ENCODE measurements at places on chromosomes 4 and X. TPM values are rescaled to one million over a fixed set of nuclear protein-coding genes. Genes with fewer than 3 reads are reported as not detected.

WAS gene
- total RNA-seq, result 2.3 TPM

DNA sequence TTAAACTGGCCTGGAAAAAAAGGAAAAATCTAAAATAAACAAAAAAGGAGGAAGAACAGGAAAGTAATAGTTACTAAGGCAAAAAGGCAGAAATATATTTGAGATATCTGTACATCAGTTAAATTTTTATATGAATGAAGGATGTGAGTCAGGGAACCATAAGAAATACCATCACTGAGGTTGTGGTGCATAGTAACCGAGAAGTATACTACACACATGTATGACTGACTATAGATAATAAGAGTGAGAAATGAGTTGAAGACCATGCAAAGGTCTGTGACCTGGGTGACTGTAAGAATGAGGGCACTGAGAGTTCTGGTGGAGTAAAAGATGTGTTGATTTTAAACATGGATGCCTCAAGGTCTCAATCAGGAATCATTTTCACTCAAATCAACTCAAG, 220.6 kb upstream of the FAM241A start:
- no peak overlapping the region for H3K27ac ChIP-seq
- no peaks in the 10 kb centered on the region for H3K36me3 ChIP-seq
- H3K4me1 ChIP-seq, result no peaks in the 10 kb centered on the region

GRCh38 chr4:17092736-17093437, 194.4 kb upstream of the LDB2 start:
- H3K27ac ChIP-seq, result no peak overlapping the region
- no peaks in the 10 kb centered on the region for H3K36me3 ChIP-seq
- H3K4me3 ChIP-seq, result no peak overlapping the region
- H3K27me3 ChIP-seq, result no peaks in the 10 kb centered on the region

DNA sequence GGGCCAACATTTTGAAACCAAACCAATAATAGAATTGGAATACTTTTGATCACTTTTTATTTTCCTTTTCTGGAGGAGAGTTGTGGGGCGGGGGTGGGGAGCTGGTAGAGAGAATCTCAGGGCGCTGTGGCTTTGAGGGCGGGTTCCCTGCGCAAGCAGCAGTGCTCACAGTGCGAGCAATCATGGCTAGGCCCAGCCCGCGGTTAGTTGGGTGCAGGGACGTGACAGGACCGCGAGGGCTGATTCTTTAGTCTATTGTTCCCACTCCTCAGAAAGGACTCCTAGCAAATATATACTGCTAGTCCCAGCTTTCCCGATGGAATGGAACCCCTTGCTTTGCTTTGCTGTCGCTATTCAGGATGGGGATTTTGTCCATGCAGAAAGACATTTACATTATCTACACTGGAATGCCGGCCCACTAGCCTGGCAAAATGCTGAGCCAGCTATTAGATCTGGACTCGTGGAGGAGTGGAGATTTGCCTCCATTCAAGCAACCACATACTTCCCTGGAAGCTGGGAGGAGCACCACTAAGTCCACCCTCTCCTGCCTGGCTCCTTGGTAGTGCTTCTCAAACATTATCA, 23.9 kb upstream of the APLN start:
- no peak for DNase-seq
- no peaks in the 10 kb centered on the region for H3K4me1 ChIP-seq
- peak overlapping the region; percentile 84 for H3K27ac ChIP-seq
- H3K4me3 ChIP-seq, result peak overlapping the region; percentile 62

GRCh38 chrX:118976599-118977340, 2.4 kb downstream of the LONRF3 start:
- no peak for DNase-seq
- H3K4me1 ChIP-seq, result no peaks in the 10 kb centered on the region
- H3K4me3 ChIP-seq, result peak overlapping the region; percentile 72
- peak overlapping the region; percentile 60 for H3K27ac ChIP-seq
- H3K36me3 ChIP-seq, result no peaks in the 10 kb centered on the region

AFM gene
- total RNA-seq, result not detected

- no peak overlapping the region for H3K4me3 ChIP-seq
- DNase-seq, result no peak
- H3K27me3 ChIP-seq, result peaks cover 6% of the 10 kb centered on the region
- H3K27ac ChIP-seq, result no peak overlapping the region
These were observed 314.7 kb downstream of the CHIC1 start for GRCh38 chrX:73877687-73878086.

FREM3 gene
- 0.15 TPM for total RNA-seq

DNA sequence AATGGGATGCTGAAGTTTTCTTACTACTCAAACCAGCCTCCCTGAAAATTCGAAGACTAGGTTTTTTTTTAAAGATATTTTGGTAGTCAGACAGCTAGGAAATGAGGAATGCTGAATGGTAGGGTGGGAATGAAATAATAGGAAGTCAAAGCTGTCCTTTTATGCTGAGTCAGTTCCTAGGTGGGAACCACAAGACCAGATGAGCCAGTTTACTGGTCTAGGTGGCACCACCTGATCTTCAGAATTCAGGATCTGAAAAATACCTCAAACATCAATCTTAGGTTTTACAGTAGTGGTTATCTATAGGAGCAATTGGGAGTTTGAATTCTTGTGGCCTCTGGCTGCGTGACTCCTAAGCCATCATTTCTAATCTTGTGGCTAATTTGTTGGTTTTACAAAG, 183.1 kb upstream of the GALNT7 start:
- DNase-seq, result no peak
- no peaks in the 10 kb centered on the region for H3K27me3 ChIP-seq
- no peaks in the 10 kb centered on the region for H3K36me3 ChIP-seq
- no peak overlapping the region for H3K27ac ChIP-seq
- H3K4me3 ChIP-seq, result no peak overlapping the region

DNA sequence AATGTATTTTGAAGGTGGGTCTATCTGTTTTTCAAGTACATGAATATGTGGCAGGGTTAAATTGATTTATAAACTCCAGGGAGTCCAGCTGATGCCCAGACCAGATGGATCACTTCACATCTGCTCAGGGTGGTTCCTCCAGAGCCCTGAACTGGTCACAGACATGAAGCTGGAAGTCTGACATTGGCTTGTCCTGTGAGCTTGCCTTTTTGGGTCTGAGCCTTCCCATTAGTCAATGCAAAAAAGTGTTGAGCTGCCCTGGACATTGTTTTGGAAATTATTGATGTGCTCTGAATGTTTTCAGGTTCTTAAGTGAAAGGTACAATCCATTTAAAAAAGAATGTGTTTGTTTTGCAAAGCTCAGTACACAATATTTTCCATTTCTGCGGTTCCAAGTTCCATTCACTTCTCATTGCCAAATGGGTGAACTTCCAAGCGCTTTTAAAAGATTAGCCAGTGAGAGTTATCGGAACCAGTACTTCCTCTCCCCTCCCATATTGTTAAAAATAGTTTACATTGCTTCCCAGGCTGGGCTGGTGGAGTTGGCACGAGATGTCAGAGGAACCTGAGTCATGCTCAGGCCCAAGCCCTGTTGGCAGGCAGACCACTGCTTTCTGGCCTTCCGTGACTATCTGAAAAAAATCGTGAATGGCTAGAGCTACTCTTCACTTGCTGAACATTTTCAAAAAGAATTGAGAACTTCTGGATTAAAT, 52.1 kb downstream of the PDGFRA start:
- no peaks in the 10 kb centered on the region for H3K27me3 ChIP-seq
- no peaks in the 10 kb centered on the region for H3K4me1 ChIP-seq
- H3K36me3 ChIP-seq, result no peaks in the 10 kb centered on the region

CT45A3 gene
- total RNA-seq, result not detected

HTN3 gene
- total RNA-seq, result not detected

DNA sequence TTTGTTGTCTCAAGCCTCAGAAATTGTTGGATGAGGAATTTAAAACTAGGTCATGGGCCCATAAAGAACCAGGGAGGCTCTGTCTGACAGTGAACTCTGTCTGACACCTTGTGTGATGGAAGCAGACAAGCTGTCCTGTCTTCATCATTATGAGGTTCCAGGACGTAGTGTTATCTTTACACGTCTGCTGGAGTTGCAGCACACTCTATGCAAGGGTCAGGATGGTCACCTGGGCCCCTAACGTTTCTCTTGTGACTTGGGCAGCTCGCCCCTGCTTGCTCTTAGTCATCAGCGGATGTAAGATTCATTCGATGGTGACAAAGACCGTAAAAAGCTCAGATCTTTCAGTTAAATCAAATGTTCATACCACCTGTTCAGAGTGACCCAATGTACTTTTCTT, 92.0 kb upstream of the ADGRG2 start:
- no peak overlapping the region for H3K4me3 ChIP-seq
- no peaks in the 10 kb centered on the region for H3K27me3 ChIP-seq
- no peak for DNase-seq
- H3K36me3 ChIP-seq, result no peaks in the 10 kb centered on the region
- H3K27ac ChIP-seq, result no peak overlapping the region

DNA sequence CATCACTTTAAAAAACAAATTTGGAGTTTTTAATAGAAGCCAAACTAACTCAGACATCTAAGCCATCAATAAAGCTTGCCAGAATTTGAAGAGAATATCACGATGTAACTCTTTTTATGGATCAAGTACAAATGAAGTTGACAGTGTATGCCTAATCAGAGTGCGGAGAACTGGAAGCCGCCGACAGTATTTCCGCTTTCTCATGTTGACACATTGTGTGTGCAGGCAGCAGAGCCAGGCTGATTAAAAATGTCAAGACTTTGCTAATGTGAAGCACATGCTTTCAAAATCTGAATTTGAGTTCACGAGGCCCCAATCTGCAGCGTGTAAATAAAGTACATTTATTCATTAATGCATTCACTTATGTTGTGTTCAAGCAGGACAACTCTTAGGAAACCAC, 161.2 kb downstream of the TENM3 start:
- no peaks in the 10 kb centered on the region for H3K4me1 ChIP-seq
- H3K27ac ChIP-seq, result no peak overlapping the region
- no peaks in the 10 kb centered on the region for H3K36me3 ChIP-seq
- no peak for DNase-seq

DNA sequence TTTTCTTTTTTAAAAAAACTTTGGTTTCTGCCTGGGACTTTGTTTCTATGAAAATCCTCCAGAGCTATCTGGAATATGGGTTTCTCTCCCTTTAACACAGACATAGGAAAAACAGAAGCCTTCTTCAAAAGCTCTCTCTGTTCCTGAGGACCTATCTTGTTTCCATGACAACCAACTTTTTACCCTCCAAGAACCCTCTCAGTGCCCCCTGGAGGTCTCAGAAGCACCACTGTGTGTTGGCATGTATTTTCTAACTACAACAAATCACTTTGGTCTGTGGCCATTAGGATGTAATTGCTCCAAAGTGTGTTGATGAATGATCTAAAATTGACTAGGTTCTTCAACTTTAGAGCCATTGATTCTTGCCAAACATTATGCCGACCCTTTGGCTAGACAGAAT, 1331.6 kb downstream of the ADGRL3 start:
- H3K4me3 ChIP-seq, result no peak overlapping the region
- no peaks in the 10 kb centered on the region for H3K4me1 ChIP-seq
- no peak overlapping the region for H3K27ac ChIP-seq
- no peaks in the 10 kb centered on the region for H3K27me3 ChIP-seq
- no peak for DNase-seq
- H3K36me3 ChIP-seq, result no peaks in the 10 kb centered on the region

- H3K27me3 ChIP-seq, result no peaks in the 10 kb centered on the region
- H3K4me3 ChIP-seq, result no peak overlapping the region
- no peak for DNase-seq
- no peaks in the 10 kb centered on the region for H3K36me3 ChIP-seq
- H3K4me1 ChIP-seq, result no peaks in the 10 kb centered on the region
These were observed 472.1 kb downstream of the NLGN4X start for GRCh38 chrX:5756616-5757015.

- no peak overlapping the region for H3K4me3 ChIP-seq
- no peaks in the 10 kb centered on the region for H3K36me3 ChIP-seq
- H3K27me3 ChIP-seq, result no peaks in the 10 kb centered on the region
- H3K27ac ChIP-seq, result no peak overlapping the region
- no peaks in the 10 kb centered on the region for H3K4me1 ChIP-seq
- no peak for DNase-seq
These were observed 133.4 kb downstream of the AREG start for GRCh38 chr4:74578329-74578728.

UGT2A1 gene
- total RNA-seq, result not detected

GRCh38 chr4:68349279-68349648, 626 bp downstream of the YTHDC1 start:
- no peaks in the 10 kb centered on the region for H3K27me3 ChIP-seq
- H3K4me3 ChIP-seq, result peak overlapping the region; percentile 92
- H3K36me3 ChIP-seq, result no peaks in the 10 kb centered on the region

PCSK1N gene
- 2.2 TPM for total RNA-seq

- H3K36me3 ChIP-seq, result no peaks in the 10 kb centered on the region
- no peak overlapping the region for H3K27ac ChIP-seq
- H3K4me1 ChIP-seq, result no peaks in the 10 kb centered on the region
- no peak for DNase-seq
- H3K27me3 ChIP-seq, result no peaks in the 10 kb centered on the region
- H3K4me3 ChIP-seq, result no peak overlapping the region
These were observed 7.0 kb downstream of the NPY5R start for GRCh38 chr4:163350672-163351071.

DNA sequence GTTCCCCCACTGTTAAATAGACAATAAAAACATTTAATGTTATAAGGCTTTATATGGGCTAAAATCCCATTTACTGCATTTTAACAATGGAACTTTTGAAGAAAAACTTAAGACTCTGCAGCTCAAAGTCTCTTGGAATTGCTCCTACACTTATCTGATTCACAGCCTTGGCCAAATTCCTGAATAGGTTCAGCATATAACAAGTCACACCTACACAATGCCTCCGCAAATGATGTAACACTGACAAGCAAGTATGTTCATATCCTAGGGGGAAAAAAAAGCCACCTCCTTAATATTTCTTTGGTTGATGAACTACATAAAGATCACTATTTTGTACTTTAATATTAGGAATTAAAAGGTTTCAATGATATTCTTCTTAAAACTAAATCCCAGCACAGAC, 34.5 kb downstream of the RPS6KA6 start:
- H3K27me3 ChIP-seq, result no peaks in the 10 kb centered on the region
- H3K4me3 ChIP-seq, result no peak overlapping the region
- H3K27ac ChIP-seq, result no peak overlapping the region

- no peaks in the 10 kb centered on the region for H3K27me3 ChIP-seq
- H3K4me3 ChIP-seq, result no peak overlapping the region
- H3K36me3 ChIP-seq, result no peaks in the 10 kb centered on the region
- no peak overlapping the region for H3K27ac ChIP-seq
These were observed 126.9 kb upstream of the GUCY1A1 start for GRCh38 chr4:155539746-155540145.

SLC25A43 gene
- 20.5 TPM for total RNA-seq

RAB40A gene
- total RNA-seq, result 0.48 TPM

DNA sequence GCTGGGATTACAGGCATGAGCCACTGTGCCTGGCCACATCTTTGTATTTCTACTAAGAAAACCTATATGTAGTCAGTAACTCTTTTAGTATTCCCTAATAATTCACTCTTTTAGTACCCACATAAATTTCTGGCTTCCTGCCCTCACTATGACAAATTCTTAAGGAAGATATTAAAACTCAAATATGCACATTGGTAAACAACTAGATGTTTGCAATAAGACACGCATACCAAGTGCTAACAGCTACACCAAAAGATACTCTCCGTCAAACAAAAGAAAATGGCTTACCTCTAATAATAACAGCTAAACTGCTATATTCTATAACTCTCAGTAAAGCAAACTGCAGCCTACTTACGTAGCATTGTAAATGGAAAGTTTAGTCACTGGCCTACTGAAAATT, 6.3 kb downstream of the UBA6 start:
- no peaks in the 10 kb centered on the region for H3K36me3 ChIP-seq
- H3K27ac ChIP-seq, result no peak overlapping the region
- no peak overlapping the region for H3K4me3 ChIP-seq
- DNase-seq, result no peak

VCX gene
- not detected for total RNA-seq
